ENCODE measurements at places on chromosomes 4 and X.

DNA sequence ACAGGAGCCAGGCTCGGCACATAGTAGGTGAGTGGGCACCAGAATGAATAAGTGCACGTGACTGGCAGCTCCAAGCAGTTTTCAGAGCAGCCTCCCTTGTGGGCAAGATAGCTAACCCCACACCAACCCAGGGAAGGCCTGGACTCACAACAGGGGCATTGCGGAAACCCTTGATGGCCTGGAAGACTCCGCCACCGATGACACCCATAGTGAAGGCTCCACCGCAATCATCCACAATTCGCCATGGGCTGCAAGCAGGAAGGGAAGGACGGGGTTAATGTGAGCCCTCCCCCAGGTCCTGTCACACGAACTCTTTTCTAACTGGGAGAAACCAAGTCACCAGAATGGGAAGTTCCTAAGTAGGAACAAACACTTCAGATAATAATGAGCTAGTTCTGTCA, 957 bp downstream of the TIMM17B start:
- no peak for DNase-seq

- DNase-seq, result no peak
These were observed 220.6 kb upstream of the FAM241A start for GRCh38 chr4:111924696-111925095.

DNA sequence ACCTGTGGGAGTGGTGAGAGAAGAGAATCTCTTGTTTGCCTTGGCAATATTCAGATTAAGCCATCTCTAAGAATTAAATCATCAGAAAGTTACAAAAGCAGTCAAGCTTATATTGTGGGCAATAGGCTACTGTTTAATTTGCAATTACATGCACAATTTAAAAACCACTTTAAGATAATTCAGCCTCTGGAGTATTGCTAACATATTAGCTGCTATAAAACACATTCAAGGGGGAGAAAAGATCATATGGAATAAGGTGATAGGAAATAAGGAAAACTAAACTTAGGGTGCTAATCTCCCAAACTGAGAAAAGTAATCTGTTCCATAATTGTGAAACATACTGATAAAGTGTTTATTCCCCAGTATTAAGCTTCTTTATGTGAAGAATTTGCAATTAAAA, 103.9 kb downstream of the ARAP2 start:
- DNase-seq, result no peak

DNA sequence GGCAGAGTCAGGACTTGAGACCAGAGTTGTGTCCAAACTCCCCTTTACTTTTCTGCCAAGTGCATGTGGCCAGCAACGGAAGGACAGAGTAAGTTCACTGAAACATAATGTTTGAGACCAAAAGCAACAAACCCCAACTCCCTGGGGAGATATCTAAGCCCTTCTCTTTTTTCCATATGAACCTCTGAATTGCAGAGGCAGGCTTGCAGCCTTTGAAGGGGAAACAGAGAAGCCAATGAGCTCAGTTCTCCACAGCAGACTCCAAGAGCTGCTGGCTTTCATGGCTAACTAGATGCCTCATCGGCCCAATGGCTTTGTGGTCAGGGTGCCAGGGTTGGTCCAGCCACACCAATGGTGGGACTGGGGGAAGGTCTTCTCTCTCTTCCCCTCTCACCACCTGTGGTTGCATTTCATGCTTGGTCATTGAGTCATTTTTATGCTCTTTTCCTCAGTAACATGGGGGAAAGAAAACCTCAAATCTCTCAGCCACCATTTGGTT, 34.0 kb downstream of the STARD8 start:
- DNase-seq, result no peak

DNA sequence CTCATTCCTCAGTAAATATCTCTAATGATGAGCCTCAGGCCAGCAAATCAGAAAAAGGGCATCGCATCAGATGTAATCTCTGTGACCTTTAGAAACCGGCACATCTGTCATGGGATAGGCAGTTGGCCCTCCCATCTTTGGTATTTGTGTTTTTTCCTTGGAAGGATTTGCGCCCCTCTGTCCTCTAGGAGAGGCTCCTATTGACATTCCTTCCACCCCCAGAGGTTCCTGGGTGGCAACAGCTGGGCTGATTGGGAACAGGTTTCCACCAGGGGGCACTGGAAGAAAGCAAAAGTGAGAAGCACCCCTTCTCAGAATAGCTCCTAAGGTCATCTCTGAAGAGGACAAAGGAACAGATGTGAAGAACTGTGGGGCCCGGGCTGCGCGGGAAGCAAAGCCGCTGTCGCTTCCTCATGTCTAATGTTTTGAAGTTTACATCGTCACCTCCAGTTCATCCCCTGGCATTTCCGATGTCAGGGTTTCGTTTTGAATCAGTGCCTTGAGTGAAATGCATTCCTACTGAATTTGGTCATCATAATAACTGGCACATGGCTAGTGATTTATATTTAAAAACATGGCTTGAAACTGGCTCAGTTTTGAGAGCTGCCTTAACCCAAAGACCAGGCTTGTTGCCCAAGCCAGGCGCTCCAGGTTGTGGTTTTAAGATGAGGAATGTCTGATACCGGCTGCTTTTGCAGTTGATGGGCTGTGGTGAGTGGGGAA, 6.2 kb downstream of the TXK start:
- DNase-seq, result peak; percentile 24
